SJSA1 (cell line): ENCODE measurements at places on chromosomes 16 and 17.

DNA sequence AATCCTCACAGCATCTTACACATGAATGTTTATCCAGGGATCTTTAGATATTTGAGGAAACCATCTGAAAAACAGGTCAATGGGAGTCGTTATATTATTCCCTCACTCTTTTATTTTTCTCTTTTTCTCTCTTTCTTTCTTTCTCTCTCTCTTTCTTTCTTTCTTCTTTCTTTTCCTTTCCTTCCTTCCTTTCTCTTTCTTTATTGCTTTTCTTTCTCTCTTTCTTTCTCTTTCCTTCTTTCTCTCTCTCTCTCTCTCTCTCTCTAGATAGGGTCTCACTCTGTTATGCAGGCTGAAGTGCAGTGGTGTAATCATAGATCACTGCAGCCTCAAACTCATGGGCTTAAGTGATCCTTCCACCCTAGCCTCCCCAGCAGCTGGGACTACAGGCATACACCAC is 20.3 kb upstream of the OR4D1 start:
- no peak for DNase-seq

- DNase-seq, result no peak
Observed at GRCh38 chr17:78053777-78054468, 74.6 kb downstream of the TMC6 start.

GRCh38 chr17:8057691-8058114 is 18.8 kb downstream of the ALOX15B start:
- peak; percentile 38 for DNase-seq

DNA sequence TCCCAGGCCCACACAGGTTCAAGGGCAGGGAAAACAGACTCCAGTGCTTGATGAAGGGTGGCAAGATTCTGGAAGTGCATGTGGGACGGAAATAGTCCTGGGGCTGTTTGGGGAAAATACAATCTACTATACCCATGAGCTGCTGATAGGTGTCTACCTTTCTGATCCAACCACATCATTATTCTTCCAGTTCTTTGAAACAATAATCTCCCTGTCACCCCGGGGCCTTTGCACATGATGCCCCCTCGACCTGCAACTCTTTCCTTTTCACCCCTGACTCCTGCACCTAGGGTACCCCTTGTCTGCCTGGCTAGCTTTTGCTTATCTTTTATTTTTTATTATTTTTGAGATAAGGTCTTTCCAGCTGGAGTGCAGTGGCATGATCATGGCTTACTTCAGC is 45.0 kb downstream of the LDHD start:
- no peak for DNase-seq

- DNase-seq, result no peak
Observed at GRCh38 chr16:31664683-31665482, 137.2 kb downstream of the AHSP start.

DNA sequence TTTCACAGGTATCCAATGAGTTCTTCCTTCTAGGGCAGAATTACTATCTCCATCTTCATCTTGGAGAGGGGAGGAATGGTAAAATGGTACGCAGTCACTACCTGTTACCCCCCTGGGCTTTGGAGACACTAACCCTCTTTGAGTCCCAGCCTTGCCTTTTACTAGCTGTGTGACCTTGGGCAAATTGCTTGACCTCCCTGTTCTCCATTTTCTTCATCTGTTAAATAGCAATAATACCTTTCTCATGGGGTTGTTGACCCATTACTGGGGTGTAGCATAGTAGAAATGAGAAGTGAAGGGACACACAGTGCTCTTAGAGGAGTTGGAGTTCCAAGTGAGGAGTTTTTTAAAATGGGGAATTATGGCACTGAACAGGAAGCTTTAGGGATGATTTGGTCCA is 324.7 kb downstream of the FOXL1 start:
- DNase-seq, result no peak

DNA sequence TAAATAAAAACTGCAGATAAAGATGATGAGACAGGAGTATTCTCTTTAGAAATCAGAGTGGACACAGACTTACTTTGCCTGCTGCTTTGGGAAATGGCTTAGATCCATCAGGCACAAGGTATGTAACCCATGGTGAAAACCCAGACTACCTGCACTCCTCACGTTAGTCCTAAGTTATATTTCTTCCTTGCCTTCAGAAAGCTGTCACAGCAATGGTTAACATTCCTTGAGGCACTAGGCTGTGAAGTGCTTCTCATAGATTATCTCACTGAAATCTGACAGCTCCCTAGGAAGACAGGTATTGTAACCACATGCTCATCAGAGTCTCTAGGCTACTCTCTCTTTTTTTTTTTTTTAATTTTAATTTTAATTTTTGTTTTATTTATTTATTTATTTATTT is 20.9 kb downstream of the ZSWIM7 start:
- DNase-seq, result no peak

DNA sequence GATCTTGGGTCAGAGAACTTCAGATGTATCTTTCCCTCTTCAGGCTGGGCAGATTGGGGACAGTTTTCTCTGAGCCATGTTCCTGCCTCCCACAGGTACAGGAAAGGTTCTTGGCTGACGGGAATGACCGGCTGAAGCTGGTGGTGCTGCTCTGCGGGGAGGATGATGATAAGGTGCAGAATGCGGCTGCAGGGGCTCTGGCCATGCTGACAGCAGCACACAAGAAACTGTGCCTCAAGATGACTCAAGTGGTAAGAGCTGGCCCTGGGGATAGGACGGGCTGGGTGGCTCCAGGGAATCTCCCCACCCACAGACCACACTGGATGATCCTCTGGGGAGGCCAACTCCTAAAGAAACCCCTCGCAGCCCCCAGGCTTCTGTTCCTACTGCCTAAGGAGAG is 10.9 kb downstream of the SLC35G3 start:
- DNase-seq, result no peak

GRCh38 chr16:80931801-80932707 is 74.6 kb downstream of the CMC2 start:
- peak; percentile 67 for DNase-seq

DNA sequence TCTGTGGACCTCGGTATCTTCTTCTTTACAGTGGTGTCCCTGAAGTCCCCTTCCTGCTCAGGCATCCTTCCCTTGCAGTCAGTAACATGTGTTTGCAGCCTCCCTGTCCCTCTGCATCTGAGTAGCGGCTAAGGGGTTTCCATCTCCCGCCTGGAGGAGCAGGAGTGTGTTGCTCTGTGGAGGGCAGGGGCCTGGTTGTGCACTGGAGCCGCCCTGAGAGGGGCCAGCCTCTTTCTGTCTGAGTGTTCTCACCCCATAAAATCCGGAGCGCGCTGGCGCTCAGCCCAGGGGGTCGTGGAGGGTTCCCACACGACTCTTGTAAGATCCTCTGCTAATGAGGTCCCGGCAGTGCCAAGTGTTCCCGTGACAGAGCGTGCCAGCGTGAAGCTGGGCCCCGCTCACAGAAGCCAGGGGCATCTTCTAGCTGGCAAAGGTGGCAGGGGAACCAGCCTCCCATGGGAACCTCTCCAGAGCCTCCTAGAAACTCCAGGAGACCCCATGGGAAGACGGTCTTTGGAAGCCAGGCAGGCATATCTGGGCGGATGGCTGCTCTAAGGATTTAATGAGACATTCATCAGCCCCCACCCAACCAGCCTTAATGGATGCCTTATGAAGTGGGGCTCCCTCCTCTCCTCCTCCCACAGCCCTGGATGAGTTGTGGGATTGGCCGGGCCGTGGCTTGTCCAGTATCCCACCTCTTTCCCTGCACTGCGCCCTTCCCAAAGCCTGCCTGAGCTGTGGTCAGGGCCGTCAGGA is 91.4 kb upstream of the GSE1 start:
- DNase-seq, result no peak

DNA sequence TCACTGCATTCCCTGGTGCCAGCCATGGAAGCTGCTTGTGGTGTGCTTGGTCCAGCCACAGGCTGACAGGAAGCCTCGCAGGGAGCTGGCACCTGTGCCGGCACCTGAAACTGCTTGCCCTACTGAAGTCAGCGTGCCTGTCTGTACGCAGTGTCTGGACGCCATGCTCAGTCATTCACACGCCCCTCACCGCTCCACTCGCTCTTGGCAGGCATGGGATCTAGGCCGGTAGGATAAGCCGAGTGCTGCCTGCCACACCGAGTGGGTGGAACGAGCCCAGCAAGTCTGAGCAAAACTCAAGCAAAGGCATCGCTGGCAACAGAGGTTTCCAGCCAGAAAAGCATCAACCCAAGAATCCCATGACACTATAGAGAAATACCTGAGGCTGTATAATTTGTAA is 350.6 kb downstream of the CDH11 start:
- DNase-seq, result no peak

DNA sequence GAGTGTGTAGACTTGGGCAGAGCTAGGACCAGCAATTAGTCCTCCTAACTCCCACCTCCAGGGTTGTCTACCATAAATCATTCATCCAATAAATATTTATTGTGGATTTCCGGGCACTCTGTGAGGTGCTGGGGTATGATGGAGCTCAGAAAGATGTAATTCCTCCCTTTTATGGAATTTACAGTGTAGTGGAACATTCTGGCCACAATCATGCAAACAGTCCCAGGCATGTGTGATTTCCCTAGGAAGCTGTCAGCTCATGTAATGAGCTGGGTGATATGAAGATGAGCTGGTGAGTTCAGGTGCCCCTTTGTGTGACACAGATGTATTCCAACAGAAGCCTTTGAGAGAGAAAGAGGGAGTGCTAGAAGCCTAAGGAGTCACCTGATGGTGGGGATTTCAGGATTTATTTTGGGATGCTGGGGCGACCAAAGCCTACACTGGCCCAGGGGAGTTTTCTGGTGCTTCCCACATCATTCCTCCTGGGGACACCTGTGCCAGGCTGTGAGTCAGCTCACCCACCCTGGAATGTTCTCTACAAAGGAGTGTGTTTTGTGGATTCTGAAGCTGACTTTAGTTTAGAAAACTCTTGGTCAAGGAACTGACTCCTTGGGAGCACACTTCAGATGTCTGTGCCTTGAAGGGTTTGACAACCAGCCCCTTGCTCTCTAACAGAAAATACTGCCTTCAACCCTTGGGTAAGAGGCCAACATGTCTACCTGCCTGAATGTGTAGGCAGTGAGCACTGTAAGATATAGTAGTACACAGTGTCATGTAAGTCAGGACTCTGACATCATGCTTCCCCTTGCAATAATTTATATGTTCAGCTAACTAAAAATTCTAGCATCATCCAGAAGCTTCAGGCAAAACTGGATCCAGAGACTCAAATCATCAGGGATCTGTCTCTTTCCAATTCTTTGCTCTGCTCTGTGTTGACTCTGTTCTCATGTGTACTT is 42.9 kb downstream of the HS3ST4 start:
- DNase-seq, result no peak

GRCh38 chr16:2532494-2533141 is 1.4 kb upstream of the CEMP1 start:
- DNase-seq, result peak; percentile 39

DNA sequence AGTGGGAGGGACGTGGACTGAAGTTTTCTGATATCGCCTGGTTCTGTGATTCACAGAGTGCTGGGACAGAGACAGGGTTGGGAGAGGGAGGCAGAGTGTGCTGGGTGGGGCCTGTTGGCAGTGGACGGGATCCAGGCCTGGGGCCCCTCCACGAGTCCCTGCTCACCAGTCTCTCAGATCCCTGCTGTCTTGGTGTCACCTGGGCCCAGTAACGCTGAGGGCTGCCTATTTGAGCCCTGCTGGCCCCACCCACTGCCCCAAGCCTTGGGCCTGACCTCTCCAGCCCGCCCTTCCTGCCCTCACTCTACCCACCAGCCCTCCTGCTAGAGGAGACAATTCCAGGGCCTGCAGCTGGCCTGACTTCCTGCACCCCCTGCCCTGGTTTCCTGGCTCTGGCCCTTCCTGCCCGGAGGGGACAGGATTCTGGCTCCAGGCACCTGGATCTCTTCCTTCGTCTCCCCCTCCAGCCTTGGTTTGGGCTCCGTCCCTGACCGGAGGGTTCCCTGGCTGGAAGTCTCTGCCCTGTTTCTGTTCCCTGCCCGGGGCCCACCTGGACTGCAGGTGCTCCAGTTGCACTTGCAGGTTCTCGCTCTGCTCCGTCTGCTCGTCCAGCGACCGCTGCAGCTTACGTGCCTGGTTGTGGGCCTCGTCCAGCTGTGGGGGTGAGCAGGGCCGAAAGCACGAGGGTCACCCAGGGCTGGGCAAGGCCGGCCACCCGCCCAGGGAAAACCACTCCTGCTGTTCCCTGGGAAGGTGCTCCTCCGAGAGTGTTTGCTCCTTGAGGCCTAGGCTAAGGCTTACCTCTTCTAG is 21.4 kb downstream of the CCDC102A start:
- no peak for DNase-seq

DNA sequence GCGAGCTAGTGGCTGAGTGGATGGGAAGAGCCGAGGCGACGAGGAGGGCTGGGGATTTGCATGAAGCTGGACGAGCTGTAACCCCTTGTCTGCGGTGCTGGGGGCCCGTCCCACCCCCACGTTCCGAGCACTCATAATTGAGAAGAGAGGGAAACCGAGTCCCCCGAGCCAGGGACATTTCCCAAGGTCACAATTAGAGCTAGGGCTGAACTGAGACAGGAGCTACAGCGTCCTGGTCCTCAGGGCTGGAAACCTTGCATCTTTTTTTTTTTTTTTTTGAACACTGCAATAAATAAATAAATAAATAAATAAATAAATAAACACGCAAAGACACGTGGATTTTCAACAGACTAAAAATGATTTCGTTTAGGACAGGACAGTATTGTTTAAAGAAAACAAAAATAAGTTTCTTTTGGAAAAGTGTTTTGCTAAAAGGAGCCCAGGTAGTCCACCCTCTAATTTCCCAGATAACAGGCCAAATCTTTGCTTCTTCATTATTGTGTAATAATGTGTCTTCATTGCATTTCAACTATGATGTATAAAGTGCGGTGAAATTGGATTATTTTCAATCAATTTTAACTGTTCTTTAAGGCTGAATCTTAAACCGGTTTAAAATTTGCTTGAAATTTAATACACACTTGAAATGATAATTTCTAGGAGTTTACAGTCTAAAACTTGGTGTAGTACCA is 992 bp downstream of the GDPD1 start:
- no peak for DNase-seq

- DNase-seq, result no peak
Observed at GRCh38 chr17:28057731-28058246, 15.3 kb downstream of the NLK start.

GRCh38 chr16:88415713-88416323 is 33.1 kb downstream of the ZNF469 start:
- no peak for DNase-seq

DNA sequence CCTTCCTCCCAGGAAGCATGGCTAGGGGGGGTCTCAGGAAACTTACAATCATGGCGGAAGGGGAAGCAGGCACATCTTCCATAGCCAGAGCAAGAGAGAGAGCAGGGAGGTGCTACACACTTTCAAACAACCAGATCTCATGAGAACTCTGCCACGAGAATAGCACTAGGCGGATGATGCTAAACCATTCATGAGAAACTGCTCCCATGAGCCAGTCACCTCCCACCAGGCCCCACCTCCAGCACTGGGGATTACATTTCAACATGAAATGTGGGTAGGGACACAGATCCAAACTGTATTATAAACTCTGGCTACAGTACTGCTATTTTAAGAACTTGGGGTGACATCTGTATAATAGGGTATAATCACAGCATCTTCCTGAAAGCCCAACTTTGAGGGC is 83.1 kb upstream of the CACNG5 start:
- no peak for DNase-seq
